ENCODE measurements at places on chromosomes 2 and 18.

- DNase-seq = no peak
Measured at GRCh38 chr18:2880473-2880872, 33.7 kb downstream of the EMILIN2 start.

DNA sequence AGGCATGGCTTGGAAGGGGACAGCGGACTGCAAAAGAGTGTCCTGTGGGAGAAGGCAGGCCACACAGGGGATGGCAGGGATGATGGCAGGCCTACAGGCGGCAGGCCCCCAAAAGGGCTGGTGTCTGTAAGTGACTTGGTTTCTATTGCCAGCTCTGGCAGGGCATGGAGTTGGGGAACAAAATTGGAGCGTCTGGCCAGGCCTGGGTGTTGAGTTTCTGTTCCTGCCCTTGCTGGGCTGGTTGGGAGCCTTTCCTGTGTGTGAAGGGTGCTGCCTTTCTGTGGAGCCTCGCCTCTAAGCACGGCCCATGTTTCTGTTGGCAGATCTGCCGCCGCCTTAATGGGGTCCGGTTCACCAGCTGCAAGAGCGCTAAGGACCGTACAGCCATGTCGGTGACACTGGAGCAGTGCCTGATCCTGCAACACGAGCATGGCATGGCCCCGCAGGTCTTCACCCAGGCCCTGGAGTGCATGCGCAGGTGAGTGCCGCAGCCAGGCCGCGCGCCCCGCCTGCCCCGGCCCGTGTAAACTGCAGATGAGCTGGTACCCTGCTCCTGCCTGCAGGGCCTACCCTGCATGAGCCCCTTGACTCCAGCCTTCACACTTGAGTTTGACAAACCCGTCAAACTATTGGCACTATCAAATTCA is 31.5 kb downstream of the COA5 start:
- DNase-seq = no peak

- DNase-seq = no peak
Measured at GRCh38 chr2:8030573-8031303, 651.1 kb upstream of the ID2 start.

DNA sequence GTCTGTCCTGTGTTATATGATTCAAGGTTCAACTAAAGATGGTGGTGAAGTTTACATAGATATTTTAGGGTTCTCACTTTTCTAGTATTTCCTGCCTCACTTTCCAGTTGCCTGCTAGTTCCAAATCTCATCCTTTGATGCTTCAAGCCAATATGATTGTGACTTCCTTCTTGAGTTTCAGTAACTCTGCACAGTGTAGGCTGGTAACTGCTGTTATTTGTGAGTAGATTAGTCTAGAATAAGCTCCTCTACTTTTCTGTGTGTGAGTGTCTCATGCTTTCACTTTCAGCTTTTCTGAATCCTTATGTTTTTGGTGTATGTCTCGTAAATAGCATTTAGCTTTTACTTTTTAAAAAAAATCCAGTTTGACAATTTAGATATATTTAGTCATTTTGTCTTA is 42.6 kb downstream of the GALNT1 start:
- no peak for DNase-seq

GRCh38 chr18:49052891-49053644 is 102.3 kb upstream of the SMAD7 start:
- DNase-seq = no peak

DNA sequence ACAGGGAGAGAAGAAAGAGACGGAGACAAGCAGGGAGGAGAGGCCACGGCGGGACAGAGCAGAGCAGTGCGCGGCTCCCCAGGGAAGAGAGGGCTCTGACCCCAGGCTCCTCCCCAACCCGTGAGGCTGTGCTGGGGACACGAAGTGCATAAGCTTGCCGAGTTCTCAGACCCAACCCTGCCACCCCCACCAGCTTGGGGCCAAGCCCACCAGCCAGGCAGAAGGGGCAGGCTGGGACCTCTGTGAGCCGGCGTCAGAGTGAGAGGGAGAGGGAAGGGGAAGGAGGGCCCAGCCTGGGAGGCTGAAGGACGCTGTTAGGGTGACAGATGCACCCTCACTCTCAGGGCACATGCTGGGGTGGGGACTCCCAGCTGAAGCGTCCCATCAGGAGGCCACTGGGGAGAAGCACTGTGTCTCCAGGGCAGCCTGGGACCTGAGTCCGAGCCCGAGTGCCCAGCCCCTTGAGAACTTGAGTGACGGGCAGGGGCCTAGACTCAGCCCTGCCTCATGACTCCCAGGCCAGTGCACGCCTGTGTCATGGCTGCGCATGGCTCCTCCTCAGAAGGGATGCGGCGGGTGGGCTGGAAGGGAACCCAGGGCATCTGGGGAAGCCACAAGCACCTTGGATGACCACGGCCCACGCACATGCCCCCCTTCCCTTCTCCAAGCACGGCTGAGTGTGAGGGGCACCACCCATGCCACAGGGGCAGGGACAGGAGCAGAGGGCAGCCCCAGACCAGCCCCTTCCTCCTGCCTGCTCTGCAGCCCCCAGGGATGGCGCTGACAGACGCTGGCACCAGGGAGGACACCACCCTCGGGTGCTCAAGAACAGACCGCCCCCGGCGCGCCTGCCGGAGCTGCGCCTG is 31.0 kb downstream of the MTERF4 start:
- DNase-seq = no peak

DNA sequence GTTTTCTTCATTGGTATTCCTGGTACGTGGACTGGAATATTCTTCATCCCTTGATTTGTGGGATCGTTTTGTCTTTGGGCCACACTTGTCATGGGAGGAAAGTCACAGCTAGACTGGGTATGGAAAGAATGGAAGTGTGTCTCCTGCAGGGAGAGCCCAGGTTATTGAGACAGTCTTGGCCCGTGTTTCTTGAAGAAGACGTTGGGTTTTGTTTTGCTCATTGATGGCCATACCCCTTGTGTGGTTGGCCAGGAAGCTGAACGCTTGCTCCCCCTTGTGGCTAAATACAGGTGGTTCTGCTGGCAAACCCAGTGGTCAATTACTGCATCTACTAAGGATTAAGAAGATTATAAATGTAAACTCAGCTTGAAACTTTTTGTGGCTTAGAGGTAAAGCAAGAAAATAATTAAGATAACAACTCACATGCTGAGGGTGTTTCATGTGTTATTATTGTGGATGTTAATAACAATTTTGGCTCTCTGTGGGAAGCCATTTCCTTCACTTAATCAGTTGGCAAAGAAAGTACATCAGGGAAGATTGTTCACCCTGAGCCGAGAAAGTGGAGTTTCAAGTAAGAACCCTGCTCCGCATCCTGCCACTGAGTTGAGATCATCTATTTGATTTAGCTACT is 91.8 kb downstream of the NEDD4L start:
- no peak for DNase-seq

- no peak for DNase-seq
Measured at GRCh38 chr2:10752236-10752635, 30.8 kb downstream of the ATP6V1C2 start.

DNA sequence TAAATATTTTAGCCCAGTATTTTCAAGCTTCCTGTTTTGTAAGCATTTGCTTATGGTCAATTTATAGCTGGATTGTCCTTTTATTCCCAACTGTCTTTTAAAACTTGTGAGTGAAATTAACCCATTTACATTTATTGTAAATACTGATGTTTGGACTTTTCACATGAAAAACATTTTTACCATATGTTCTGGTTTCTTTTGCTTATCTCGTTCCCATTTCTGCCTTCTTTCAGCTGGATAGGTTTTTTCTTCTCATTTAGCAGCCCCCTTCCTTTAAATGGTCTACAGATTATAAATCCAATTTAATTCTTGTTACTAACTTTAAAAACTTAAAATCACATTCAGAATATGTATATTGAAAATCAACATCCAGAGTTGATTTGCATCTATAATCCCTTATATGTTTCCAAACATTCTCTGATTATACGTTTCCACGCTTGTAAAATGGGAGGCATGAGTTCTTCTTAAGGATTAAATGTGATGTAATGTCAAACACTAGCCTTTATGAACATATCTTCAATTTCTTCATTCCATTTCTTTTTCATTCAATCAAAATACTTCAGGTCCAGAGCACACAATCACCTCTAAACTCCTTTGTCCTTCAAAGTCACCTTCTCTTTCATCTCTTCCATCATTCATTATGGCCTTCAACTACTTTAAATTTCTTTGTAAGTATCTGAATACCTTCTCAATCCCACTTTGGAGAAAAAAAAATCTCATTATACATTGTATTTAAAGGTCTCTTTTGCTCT is 1.1 kb upstream of the KDM3A start:
- no peak for DNase-seq

GRCh38 chr2:149924028-149924427 is 336.5 kb upstream of the MMADHC start:
- no peak for DNase-seq

GRCh38 chr18:28541276-28541930 is 364.5 kb upstream of the CDH2 start:
- no peak for DNase-seq

GRCh38 chr18:37476182-37476581 is 89.4 kb downstream of the CELF4 start:
- DNase-seq = no peak

GRCh38 chr2:180110469-180110868 is 103.4 kb upstream of the CWC22 start:
- no peak for DNase-seq

GRCh38 chr2:227267410-227268115 is 57.5 kb upstream of the MFF start:
- DNase-seq = no peak

- DNase-seq = no peak
Measured at GRCh38 chr2:134932864-134933526, 14.4 kb downstream of the CCNT2 start.

GRCh38 chr18:75161256-75162028 is 47.5 kb downstream of the PTGR3 start:
- DNase-seq = no peak

DNA sequence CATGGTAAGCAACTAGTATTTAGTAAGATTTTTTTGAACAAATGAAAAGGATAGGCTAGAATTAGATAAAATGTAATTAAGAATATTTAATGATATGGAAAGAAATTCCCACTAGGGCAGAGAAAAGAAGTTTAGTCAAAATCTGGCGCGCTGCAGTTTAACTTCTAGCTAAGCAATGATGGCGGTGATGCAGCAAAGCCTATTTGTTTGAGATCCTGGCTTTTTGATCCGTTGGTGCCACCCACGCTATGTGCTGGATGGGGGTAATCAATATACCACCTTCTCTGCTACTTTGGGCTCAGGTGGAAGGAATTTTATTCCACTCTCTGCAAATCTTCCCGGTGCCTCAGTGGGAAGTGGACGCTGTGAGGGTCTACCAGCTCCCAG is 421 bp upstream of the FAM171B start:
- DNase-seq = no peak

DNA sequence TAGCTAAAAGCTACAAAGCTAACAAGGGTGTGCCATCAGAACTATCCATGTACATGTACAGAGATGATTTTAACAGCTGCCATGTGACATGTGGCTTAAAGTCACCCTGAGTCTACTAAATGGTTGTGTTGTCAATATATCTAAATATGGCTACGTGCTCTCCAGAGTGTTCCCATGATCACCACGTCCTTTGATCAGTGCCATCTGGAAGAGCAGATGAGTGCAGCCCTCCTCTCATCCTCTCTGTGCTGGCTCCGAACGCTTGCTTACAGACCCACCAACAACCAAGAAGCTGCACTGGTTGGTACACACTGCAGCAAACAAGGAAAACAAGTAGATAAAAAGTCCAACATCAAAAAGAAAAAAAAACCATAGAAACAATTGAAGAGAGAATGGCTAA is 88.6 kb upstream of the NARS1 start:
- no peak for DNase-seq

GRCh38 chr2:239465017-239466001 is 64.5 kb upstream of the HDAC4 start:
- no peak for DNase-seq

DNA sequence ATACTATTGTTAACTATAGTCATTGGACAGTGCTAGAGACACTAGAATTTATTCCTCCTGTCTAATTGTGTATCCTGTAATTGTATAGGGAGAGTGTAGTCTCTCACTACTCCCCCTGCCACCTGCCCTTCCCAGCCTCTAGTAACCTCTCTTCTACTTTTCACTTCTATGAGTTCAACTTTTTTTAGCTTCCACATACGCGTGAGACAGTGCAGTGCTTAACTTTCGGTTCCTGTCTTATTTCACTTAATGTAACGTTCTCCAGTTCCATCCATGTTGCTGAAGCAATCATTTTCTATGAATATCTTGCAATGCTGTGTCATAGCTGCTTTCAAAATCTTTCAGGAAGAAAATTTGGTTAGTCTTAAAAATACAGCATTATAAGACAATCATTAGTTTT is 22.8 kb upstream of the RUFY4 start:
- no peak for DNase-seq

GRCh38 chr2:44163777-44164176 is 4.9 kb upstream of the PPM1B start:
- DNase-seq = no peak

- DNase-seq = no peak
Measured at GRCh38 chr2:156800781-156801361, 364.7 kb downstream of the GPD2 start.

DNA sequence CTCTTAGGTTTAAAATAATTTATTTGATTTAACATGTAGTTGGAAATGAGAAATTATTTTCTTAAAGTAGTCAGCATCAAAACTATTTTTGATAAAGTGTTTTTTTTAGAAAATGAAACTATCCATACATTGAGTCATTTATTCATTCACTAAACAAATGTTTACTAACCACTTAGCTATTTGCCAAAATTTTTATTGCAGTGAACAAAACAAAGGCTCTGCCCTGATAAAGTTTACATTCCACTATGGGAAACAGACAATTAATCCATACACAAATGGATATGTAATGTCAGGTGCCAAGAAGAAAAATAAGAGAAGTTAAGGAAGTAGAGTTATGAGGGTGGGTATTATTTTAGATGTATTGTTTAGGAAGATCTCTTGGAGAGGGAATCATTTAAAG is 19.1 kb upstream of the CCDC178 start:
- DNase-seq = no peak
